ENCODE measurements at places on chromosomes 11 and 22. TPM values are rescaled to one million over a fixed set of nuclear protein-coding genes. Genes with fewer than 3 reads are reported as not detected.

The AMOTL1 gene
- 0.81 TPM for polyA plus RNA-seq

The PHF5A gene
- polyA plus RNA-seq, result 62.7 TPM

The OR5D14 gene
- polyA plus RNA-seq, result not detected

The OR51B2 gene
- polyA plus RNA-seq, result not detected

The NAALAD2 gene
- polyA plus RNA-seq, result not detected

The TESMIN gene
- 5.5 TPM for polyA plus RNA-seq

The MMP8 gene
- not detected for polyA plus RNA-seq

The OR2AG2 gene
- polyA plus RNA-seq, result 0.07 TPM

The ACTN3 gene
- polyA plus RNA-seq, result not detected

DNA sequence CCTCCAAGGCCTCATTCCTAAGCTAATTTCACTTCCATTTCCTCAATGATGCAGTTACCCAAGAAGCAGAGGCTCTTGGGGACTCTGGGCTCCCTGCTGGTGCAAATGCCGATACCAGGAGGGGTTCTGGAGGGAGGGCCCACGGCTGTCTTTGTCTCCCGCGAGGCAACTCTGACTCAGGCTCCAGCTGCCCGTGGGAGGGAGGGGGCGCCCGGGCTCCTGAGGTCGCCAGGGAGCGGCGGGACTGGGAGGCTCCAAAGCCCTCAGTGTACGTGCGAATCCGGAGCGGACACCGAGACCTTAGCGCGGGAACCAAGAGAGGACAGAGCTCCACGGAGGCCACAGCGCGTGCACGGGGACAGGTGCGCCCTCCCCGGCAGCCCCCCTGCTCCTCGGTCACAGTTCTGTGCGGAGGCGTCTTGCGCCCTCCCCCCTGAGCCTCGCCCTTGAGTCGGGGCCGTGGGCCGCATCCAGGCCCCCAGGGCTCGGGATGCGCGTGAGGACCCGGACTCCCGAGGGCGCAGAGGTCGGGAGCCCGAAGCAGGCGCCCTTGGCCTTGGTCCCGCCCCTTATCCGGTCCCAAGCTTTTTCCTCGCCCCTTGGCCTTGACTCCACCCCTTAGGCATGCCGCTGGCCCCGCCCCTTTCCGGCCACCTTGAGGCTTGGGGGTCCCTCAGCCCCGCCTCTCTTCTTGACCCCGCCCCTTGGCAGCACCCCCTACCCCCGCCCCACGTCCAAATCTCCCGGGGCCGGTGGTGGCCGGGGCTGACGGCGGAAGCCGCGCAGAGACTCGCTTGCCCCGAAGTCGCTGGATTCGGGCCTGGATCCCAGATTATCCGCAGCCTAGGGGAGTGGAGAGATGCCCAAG, 4.7 kb upstream of the SHISA8 start:
- H3K27me3 ChIP-seq, result no peaks in the 10 kb centered on the region
- no peaks in the 10 kb centered on the region for H3K4me1 ChIP-seq
- no peaks in the 10 kb centered on the region for H3K36me3 ChIP-seq
- peak overlapping the region; percentile 32 for H3K4me3 ChIP-seq
- H3K27ac ChIP-seq, result peak overlapping the region; percentile 67

DNA sequence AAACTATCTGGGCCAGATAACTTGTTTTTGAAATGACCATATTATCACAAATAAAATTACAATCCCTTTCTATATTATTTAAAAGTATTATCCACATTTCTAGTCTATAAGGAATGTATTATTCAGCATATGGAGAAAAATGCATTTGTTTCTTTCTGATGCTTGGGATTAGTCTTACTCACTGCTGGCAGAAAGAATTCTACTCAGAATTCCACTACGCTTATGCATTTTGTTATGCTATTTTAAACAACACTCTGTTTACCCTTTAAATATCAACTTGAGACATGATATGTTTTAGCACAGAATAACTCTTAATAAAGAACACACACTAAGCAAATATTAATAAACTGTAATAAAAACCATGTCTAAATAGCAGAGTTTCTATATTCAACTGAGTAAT, 77.6 kb upstream of the ANO3 start:
- no peaks in the 10 kb centered on the region for H3K27me3 ChIP-seq
- no peaks in the 10 kb centered on the region for H3K36me3 ChIP-seq
- no peak for DNase-seq

DNA sequence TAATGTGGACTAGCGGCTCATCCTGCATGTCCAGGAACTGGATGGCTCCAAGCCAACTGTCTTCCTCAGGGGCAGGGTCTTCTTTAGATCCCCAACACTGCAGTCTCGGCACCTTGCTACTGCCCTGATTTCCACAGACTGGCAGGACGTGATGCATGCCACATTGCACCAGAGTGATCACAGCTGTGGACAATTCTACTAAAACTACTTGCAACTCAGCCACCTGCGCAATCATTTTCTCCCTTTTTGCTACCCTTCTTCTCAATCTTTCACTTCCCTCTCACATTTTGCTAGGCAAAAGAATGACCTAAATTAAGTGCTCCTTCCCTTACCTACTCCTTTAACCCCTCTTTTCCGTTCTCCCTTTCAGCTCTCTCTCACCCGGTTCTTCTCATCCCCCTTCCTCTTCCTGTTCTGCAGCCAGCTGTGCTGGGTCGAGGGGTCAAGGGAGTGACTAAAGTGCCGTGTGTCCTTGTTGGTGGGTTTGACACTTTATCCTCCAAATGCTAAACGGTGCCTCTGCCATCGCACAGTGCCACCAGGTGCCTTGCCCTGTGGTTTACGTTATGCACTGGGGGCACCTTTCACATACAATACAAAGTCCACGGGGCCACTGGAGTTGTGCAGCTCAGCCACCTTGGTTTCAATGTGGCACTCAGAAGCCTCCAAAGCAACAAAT, 11.5 kb upstream of the PEX26 start:
- peaks cover 5% of the 10 kb centered on the region for H3K4me1 ChIP-seq
- DNase-seq, result peak; percentile 68
- no peaks in the 10 kb centered on the region for H3K27me3 ChIP-seq
- H3K27ac ChIP-seq, result peak overlapping the region; percentile 25
- no peak overlapping the region for H3K4me3 ChIP-seq

GRCh38 chr11:69699213-69699612, 4.6 kb downstream of the FGF19 start:
- H3K4me1 ChIP-seq, result no peaks in the 10 kb centered on the region
- H3K4me3 ChIP-seq, result no peak overlapping the region
- H3K36me3 ChIP-seq, result no peaks in the 10 kb centered on the region
- no peak overlapping the region for H3K27ac ChIP-seq

- no peaks in the 10 kb centered on the region for H3K4me1 ChIP-seq
- no peak overlapping the region for H3K4me3 ChIP-seq
- H3K27ac ChIP-seq, result no peak overlapping the region
- H3K27me3 ChIP-seq, result no peaks in the 10 kb centered on the region
- peaks cover 5% of the 10 kb centered on the region for H3K36me3 ChIP-seq
Observed at GRCh38 chr11:113363996-113364641, 23.5 kb upstream of the ANKK1 start.

DNA sequence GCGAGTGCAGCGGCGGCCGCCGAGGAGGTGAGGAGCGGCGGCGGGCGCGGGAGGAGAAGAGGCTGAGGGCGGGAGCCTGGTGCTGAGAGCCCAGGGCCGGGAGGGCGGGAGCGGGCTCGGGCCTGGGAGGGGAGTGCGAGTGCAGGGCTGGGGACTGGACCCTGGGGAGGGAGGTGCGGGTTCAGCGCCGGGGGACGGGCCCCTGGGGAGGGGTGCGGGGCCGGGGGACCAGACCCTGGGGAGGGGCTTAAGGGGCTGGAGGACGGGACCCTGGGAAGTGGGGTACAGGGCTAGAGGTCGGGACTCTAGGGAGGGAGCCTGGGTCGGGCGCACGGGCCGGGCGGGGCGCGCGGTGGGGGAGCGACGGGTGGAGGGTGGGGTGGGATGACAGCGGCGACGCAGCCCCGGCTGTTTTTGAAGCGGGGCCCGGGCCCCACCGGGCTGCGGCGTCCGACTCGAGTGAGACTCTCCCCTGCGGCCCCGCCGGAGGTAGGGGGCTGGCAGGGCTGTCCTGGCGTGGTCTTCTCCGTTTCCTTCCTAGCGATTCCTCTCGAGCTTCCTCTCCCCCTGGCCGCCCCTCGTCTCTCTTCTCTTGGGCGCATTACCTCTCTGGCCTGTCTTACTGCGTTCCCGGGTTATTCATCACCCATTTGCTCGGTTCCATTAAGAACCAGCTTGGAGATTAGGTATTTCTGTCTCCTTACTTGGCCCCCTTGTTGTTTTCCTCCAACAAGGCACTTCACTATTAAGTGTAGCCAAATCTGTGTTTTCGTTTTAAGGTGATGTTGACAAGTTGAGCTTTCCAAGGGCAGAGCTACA, 754 bp downstream of the NUP50 start:
- peak; percentile 27 for DNase-seq
- H3K36me3 ChIP-seq, result peaks cover 5% of the 10 kb centered on the region
- H3K4me1 ChIP-seq, result peaks cover 8% of the 10 kb centered on the region

GRCh38 chr11:18081551-18081950, 24.3 kb downstream of the SAAL1 start:
- H3K36me3 ChIP-seq, result peaks cover 2% of the 10 kb centered on the region
- H3K27me3 ChIP-seq, result no peaks in the 10 kb centered on the region
- H3K4me1 ChIP-seq, result no peaks in the 10 kb centered on the region
- H3K27ac ChIP-seq, result no peak overlapping the region
- no peak for DNase-seq

DNA sequence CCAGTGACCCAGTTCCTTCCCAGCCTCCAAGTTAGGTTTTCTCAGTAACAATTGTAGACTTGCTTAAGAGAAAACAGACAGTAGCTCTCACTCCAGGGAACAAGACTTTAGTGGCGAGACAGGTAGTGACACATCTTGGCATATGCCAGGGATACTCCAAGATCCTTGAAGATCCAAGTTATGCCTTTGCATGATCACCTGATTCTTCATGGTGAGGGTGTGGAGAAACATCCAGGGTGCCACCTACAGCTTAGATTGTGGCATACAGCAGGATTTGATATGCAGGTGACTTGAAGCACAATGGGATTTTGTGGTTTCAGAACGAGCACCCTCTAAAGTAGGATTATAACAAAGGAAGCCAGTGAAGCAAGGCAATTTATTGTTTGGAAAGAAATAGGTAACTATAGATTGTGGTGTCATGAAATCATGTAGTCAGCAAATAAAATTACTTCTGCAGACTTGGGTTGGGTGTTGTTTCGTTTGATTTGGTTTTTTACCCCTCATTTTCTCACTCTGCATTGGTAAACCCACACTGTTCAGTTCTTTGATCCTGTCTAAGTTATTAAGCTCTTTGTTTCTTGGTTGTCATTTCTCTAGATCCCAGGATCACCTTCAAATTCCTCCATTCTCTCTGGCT, 9.2 kb downstream of the POU2AF3 start:
- no peak overlapping the region for H3K27ac ChIP-seq
- H3K27me3 ChIP-seq, result no peaks in the 10 kb centered on the region
- peaks cover 2% of the 10 kb centered on the region for H3K4me1 ChIP-seq
- H3K4me3 ChIP-seq, result no peak overlapping the region
- no peak for DNase-seq

DNA sequence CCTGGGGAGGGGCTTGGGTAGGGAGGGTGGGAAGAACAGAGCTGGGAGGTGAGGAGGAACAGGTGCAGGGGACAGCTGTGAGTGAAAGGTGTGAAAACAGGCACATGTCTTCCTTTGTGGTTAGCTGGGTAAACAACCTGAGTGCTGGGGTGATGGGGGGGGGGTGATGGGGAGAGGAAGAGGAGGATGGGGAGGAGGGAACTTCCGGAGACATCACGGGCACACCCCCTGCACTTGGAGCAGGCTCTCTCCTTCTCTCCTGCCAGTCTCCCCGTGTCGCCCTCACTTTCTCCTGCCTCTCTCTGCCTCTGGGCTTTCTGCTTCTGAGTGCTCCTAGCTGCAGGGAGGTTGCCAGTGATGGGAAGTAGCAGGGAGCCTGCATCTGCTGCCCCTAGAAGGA, 8.8 kb downstream of the CXCR5 start:
- no peak overlapping the region for H3K4me3 ChIP-seq
- H3K27me3 ChIP-seq, result no peaks in the 10 kb centered on the region
- H3K4me1 ChIP-seq, result no peaks in the 10 kb centered on the region

- H3K4me1 ChIP-seq, result no peaks in the 10 kb centered on the region
- no peak for DNase-seq
- no peak overlapping the region for H3K27ac ChIP-seq
Observed at GRCh38 chr11:107961480-107961879, 33.2 kb downstream of the RAB39A start.

GRCh38 chr11:113546757-113547507, 71.7 kb upstream of the DRD2 start:
- no peaks in the 10 kb centered on the region for H3K36me3 ChIP-seq
- peaks cover 8% of the 10 kb centered on the region for H3K27me3 ChIP-seq
- no peak for DNase-seq
- H3K4me1 ChIP-seq, result no peaks in the 10 kb centered on the region

DNA sequence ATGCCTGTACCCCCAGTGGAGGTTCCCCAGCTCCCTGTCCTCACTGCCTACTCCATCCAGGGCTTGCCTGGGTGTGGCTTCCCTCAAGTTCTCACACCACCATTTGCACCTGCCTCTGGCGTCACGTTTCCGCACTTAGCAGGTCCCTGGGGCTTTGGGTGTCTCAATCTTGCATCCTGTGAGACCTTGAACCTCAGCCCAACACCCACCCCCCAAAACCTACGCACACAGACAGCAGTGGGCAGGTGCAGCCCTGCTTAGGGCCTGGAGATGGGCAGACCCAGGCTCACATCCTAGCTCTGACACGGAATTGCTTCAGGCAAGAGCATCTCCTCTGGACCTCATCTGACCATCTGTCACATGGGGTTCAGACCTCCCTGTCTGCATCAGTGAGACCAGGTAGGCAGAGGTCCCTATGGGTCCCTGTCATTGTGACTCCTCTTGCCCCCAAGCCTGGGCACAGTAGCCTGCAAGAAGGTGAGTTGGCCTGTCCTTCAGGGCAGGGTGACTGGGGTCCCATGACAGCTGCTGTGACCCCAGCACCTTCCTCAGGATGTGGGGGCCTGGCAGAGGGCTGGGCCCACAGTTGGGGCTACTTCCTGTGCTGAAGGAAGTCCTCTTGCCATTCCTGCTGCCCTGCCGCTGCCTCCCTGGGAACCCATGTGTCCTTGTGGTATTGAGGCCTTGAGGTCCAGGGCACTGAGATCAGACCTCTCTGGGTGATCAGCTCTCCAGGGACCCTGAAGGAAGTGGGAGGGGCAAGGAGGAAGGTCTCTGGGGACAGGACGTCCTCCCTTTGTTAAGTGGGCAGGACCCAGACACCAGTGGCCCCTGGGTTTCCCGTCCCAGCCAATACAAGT, 2.0 kb downstream of the SIPA1 start:
- H3K4me3 ChIP-seq, result peak overlapping the region; percentile 29
- DNase-seq, result no peak
- no peaks in the 10 kb centered on the region for H3K27me3 ChIP-seq
- peak overlapping the region; percentile 18 for H3K27ac ChIP-seq
- H3K36me3 ChIP-seq, result peaks cover 12% of the 10 kb centered on the region

- DNase-seq, result peak; percentile 83
- H3K27me3 ChIP-seq, result no peaks in the 10 kb centered on the region
- no peak overlapping the region for H3K4me3 ChIP-seq
- peak overlapping the region; percentile 58 for H3K27ac ChIP-seq
- H3K36me3 ChIP-seq, result no peaks in the 10 kb centered on the region
Observed at GRCh38 chr11:8034604-8035190, 46.3 kb upstream of the TUB start.

DNA sequence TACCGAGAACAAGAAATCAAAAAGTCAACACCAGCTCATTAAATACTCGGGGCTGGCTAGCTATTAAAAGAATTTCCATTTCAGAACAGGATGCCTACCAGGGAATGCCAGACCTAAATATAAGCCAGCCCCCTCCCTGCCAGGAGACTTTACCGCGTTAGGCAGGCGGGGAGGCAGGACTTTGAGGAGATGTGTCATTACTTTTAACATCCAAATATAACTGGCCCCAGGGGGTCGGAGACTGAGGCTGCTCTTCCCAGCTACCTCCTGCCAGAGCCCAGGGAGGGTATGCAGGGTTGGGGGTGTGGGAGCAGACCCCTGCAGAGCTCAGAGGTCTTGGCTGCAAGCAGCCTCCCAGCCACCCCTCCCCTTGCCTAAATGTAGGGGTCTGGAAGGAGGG, 183.5 kb downstream of the DSCAML1 start:
- H3K36me3 ChIP-seq, result no peaks in the 10 kb centered on the region
- H3K27me3 ChIP-seq, result no peaks in the 10 kb centered on the region
